Stimulated activated CD4-positive, alpha-beta T cell treated with anti-CD3 and anti-CD28 coated beads, Interleukin-12 subunit alpha, Interleukin-12 subunit beta, amount 100 ng/mL, for 24 hours (primary cell): ENCODE measurements at places on chromosomes 1 and 21.
A peak's percentile ranks its signal among the peaks of the same experiment; 100 is the strongest.

GRCh38 chr1:26744075-26744959 lies 43.4 kb upstream of the PIGV start:
- DNase-seq, result peak; percentile 70

DNA sequence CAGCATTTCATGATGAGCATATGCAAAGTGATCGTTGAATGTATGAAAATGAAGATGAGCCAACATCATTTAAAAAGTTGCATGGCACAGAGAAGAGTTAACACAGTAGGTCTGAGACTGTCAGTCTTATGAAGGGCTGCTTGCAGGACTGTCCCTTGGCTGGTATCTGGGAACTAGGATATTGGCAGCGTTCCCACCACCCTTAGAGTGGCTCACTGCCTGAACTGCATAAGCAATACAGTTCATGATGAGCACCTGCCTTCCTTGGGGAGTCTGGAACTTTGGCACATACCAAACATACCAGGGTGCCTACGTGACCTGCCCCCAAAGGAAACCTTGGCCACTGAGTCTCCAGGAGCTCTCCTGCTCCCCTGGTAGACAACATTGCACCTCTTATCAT lies 161.8 kb downstream of the DSCAM start:
- no peak for DNase-seq

- DNase-seq, result no peak
These were observed 24.3 kb downstream of the TSPAN2 start for GRCh38 chr1:115065021-115065420.

- DNase-seq, result no peak
These were observed 308.2 kb downstream of the DISC1 start for GRCh38 chr1:231934797-231935196.

- DNase-seq, result no peak
These were observed 5.3 kb upstream of the RGS7 start for GRCh38 chr1:241362350-241362749.

- no peak for DNase-seq
These were observed 13.0 kb downstream of the UCK2 start for GRCh38 chr1:165840423-165840822.
